ENCODE measurements at places on chromosomes 1 and 21.

DNA sequence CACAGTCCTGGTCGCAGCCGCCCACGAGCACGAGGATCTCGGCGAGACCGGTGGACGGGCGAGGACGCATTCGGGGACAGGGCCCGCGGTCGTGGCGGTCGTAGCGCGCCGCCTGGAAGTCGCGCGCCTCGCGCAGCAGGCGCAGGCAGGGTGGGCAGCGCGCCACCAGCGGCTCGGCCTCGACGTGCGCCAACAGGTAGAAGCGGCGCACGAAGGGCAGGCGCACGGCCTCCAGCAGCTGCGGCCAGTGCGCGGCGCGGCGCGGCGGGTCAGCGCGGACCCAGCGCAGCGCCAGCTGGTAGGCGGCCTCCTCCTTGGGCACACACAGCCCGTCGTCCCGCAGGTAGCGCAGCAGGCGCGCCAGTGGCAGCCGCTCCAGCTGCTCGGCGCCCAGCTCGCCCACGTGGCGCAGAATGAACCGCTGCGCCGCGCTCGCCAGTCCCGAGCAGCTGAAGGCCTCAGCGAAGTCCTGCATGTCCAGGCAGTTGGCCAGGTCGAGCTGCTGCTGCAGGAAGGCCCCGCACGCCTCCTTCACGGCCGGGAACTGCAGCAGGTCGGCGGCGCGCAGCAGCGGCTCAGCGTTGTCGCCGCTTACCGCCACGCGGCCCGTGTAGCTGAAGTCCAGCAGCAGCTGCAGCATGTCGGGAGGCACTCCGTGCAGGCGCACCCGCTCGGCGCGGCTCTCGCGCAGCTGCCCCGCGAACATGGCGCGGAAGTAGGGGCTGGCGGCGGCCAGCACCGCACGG, 573 bp downstream of the KLHL21 start:
- no peak for DNase-seq

- DNase-seq, result no peak
These were observed 29.1 kb downstream of the DDR2 start for GRCh38 chr1:162661336-162661735.

GRCh38 chr1:86089765-86090164, 66.8 kb downstream of the COL24A1 start:
- DNase-seq, result no peak

DNA sequence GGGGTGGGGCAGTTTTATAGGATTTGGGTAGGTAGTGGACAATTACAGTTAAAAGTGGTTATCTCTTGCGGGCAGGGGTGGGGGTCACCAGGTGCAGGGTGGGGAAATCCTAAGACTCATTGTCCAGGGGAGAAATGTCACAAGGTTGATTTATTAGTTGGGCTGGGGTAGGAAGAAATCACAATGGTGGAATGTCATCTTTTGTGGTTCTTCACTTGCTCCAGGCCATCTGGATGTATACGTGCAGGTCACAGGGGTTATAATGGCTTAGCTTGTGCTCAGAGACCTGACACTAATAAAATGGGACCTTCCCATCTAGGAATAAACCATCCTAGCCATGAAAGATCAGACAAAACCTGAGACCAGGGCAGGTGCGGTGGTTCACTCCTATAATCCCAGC, 11.5 kb downstream of the TEX46 start:
- DNase-seq, result no peak

DNA sequence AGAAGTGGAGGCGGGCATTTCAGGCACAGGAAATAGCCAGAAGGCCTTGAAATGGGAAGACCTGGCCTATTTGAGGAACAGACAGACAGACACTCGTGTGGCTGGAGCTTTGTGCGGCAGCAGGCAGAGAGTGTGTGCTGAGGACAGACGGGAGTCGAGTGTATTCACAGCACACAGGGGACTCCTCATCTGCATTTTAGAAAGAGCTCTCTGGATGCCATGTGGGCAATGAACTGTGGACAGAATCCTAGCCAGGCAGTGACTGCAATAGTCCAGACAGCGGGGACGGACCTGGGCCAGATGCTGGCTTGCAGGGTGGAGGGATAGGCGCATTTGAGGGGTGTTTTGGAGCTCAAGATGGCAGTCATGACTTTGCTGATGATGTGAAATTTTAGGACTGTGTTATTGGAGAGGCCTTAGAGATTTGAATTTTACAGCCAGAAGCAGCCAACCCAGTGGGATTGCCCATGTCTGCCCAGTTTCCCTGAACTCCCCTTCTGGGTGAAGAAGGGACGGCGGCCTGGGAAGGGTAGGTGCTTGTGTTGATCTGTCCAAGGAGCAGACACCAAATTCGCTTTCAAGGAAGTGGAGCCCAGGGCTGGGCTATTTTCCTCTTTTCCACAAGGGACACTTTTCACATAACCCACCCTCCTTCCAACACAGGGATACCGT, 43.7 kb downstream of the CHAF1B start:
- no peak for DNase-seq

DNA sequence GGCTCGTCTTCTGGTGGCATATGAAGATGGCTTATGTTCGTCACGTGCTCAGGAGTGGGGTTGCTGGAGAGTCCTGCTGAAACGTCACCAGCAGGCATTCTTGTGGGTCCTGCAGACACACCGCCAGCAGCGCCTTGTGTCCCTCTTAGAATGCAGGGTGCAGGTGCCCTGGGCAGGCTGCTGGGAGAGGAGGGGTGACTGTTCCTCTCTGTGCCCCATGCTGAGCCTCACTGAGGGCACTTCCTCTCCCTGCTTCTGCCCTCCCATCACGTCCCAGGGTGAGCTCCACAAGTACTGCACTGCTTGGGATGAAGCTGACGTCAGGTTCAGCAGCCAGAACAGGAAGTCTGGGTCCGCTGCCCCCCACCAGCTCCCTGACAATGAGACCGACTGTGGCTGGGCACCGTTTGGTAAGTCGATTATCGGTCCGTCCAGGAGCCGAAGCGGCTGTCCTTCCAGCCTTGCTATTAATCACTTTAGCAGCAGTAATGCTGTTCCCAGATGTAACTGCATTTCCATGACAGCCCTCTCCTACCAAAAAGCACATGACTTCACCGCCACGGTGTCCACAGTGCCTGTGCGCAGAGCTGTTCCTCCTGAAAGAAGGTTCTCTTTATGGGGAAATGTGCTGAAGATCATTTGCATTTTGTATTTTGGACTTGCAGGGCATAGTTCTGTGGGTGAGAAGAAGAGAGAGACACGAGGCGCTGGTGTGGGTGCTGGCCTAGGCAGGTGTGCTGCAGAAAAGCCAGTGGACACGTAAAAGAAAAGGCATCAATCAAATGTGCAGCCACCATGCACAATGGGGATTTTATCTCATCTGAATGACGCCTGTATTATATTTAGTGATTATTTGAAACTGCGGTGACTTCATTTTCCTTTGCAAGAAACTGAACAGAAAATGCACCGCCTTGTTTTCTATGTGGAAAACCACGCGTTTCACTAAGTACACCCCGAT, 21.0 kb downstream of the SLC37A1 start:
- no peak for DNase-seq

- DNase-seq, result no peak
These were observed 79.1 kb upstream of the GPR88 start for GRCh38 chr1:100458661-100459357.

GRCh38 chr1:8873506-8874229, 4.8 kb downstream of the ENO1 start:
- DNase-seq, result no peak

GRCh38 chr1:240666568-240667198, 54.7 kb upstream of the GREM2 start:
- no peak for DNase-seq

DNA sequence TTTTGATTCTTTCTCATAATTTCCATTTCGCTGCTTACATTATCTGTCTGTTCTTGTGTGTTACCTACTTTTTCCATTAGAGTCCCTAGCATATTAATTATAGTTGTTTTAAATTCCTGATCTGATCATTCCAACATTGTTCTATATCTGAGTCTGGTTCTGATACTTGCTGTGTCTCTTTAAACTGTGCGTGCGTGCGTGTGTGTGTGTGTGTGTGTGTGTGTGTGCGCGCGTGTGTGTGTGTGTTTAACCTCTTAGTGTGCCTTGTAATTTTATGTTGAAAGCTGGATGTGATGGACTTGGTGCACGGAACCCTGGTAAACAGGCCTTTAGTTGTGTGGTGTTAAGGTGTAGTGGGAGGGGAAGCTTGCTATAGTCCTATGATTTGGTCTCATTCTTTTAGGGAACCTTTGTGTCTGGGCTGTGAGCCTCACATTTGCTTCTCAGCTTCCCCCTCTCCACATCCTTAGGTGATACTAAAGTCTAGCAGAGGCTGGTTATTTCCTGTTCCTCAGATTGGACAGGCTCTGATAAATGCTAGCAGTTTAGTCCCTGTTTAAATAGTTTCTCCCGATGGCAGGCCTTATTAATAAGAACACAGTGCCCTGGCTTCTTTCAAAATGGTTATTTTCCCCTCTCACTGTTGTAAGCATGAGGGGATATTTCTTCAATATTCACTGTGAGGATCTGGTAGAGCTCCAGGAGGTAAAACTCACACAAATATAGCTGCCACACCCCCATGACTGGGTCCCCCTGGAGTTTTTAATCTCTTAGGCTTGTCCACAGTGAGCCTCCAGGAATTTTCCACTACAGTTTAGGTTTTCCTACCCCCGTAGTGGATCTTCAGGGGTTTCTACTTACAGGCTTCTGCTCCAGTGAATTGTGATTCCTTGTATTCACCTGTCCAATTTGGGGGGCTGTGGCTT, 118.3 kb downstream of the GALNT2 start:
- DNase-seq, result no peak

DNA sequence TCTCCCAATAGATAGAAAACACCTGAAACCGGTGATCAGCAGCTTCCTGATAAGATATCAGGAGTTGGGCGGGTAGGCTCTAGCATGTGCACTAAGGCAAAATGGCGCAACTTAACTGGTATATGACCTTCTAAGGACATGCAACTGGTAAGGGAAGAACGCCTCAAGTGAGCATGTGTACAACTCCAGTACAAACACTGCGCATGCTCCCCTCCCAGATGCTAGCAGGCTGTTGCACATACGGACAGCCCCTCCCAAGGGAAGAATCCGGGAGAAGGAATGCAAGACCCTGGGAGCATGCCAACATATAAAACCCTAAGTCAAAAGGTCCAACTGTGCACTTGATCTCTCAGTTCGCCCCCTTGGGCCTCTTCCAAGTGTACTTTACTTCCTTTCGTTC, 110.8 kb downstream of the TSEN15 start:
- DNase-seq, result no peak
